RCC 7860 (cell line): ENCODE measurements at places on chromosomes 3 and 15.
A peak's percentile ranks its signal among the peaks of the same experiment; 100 is the strongest.

- DNase-seq = no peak
Observed at GRCh38 chr15:86203462-86203861, 123.8 kb downstream of the AGBL1 start.

DNA sequence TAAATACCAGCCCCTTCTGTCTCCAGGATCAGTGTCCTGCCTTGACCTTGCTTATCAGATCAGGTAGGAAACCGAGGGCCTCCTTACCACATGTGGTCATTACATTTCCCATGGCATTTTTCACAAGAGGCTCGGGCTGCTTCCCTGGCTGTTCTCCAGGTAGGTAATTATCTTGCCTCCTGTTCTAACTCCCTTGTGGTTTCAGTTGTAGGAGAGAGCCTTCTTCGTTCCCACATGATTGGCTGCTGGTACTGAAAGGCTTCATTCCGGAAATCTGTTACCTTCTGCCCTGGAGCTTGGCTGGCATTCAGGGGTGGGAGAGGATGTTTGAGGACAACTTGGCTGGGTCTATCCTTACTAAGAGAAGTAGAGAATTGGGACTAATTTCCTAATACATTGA lies 46.8 kb upstream of the RORA start:
- no peak for DNase-seq

GRCh38 chr15:55859681-55860080 lies 116.7 kb upstream of the PRTG start:
- DNase-seq = no peak

GRCh38 chr3:42708611-42709151 lies 6.1 kb upstream of the HHATL start:
- no peak for DNase-seq

DNA sequence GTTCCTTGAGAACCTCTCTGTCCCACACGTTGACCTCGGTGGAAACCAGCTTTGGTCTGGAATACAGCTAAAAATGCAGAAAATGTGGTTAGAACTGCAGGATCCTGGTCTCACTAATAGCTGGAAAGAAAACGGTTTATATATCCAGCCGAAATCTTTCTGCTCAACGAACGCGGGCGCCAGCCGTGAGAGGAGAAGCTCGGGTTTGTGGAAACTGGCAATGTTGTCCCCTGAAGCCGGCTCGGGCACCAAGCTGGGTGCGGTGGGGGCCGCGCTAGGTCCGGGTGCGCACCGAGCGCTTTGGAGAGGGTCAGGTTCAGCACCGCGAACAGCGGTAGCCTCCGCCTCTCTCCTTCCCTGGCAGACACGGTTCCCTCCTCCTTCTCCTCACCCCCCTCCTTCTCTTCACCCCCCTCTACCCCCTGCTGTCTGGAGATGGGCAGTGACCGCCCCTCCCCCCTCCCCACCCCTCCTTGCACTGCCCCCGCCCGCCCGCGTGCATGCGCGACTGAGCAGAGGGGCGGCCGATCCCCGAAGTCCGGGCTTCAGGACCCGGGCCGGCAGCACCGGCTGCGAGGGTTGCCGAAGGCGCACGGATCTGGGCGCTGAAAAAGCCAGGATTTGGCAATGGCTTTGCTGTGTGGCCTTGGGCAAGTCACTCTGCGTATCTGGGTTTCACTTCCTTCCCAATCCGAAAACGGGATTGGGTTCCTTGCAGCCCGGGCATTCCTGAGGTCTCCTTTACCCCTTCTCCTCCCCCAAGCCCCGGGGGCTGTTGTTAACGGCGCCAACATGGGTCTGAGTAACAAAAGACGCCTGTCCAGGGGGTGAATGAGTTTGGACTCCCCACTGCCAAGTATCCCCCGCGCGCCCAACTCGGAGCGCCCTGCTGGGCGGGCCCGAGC lies at the start of gene SKOR1:
SKOR1 (plus strand) TSS at position 534 of the 905 bp plus-strand sequence; CDS start at position 628, 94 bp downstream.
- DNase-seq = no peak

DNA sequence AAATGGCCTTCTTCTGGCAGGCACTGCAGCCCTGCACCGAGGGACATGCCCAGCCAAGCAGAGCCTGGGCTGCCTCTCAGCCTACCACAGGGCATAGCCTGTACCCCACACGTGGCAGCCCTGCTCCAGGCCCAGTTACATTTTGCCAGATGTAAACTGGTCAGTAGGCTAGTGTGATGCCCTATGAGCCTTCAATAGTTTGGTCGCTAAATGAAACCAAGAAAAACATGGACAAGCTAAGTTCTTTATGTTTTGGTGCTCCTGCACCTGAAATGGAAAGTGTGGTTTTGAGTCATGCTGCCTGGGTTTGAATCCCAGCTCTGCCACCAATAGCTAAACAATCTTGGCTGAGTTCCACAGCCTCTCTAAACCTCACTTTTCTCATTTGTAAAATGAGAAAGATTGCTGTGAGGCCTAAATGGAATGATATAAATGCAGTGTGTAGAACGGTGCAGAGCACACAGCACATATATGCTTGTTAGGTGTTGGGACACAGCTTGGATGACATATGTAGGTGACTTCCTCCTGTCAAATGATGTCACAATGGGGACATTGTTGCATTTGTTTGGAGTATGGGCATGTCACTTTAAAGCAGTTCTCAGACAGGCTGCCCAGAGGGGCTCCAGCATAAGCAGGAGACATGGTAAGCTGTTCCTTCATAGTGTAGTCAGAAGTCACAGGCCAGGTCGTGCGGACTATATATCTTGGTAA lies 57.4 kb downstream of the ZBTB38 start:
- DNase-seq = no peak

GRCh38 chr3:134074790-134075567 lies 45.3 kb upstream of the SLCO2A1 start:
- no peak for DNase-seq

GRCh38 chr3:123053107-123053506 lies 13.7 kb upstream of the PDIA5 start:
- no peak for DNase-seq

GRCh38 chr3:40843851-40844548 lies 319.2 kb downstream of the ZNF621 start:
- DNase-seq = no peak

DNA sequence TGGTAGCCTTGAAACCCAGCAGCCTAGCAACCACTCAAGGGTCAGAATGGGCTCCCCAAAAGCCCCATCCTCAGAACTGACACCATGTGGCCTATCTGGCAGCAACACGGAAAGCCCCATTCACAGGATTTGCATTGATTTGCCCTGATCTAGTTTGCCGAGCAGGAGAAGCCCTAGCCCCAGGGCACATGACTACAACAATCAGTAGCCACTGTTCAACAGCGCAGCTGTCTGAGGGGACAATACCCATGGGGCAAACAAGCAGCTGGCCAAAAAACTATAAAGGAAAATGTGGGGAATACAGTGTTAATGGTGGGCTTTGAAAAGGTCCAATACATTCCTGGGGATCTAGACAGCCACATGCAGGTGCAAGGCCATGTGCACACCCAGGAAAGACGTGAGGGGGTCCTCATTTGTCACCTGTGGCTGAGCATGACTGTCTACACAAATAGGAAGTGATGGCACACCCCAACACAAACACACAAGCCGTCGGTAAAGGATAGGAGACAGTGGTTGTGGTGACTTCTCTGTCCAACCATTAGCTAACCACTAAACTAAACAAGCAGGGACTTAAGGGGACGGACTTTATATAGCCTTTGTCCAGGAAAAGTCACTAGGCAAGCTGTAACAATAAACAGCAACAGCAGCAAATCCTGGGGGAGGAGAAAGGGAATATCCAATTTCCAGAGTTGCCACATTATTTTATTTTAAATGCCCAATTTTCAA lies 113.7 kb downstream of the LRIG1 start:
- DNase-seq = no peak

DNA sequence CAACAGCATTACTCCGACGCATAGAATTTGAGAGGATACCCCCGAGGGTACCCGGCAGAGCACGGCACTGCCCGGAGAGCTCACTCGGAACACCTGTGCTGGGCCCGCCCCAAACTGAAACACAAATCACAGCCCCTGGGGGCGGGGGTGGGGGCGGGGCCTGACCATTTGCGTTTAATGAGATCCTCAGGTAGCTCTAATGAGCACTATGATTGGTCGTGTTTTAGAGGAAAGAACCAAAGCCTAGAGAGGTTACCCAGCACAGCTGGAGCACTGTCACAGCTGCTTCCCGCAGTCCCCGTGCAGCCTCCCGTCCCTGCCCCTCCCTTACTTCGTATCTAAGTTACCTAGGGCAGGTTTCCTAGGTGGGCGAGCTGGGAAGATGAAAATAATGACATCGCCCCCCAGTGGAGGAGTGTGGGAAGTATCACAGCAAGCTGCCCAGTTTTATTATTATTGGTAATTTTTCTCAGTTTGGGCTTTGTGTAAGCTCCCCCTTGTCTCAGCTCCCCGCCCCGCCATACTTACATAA lies 187.1 kb downstream of the PDE8A start:
- no peak for DNase-seq

DNA sequence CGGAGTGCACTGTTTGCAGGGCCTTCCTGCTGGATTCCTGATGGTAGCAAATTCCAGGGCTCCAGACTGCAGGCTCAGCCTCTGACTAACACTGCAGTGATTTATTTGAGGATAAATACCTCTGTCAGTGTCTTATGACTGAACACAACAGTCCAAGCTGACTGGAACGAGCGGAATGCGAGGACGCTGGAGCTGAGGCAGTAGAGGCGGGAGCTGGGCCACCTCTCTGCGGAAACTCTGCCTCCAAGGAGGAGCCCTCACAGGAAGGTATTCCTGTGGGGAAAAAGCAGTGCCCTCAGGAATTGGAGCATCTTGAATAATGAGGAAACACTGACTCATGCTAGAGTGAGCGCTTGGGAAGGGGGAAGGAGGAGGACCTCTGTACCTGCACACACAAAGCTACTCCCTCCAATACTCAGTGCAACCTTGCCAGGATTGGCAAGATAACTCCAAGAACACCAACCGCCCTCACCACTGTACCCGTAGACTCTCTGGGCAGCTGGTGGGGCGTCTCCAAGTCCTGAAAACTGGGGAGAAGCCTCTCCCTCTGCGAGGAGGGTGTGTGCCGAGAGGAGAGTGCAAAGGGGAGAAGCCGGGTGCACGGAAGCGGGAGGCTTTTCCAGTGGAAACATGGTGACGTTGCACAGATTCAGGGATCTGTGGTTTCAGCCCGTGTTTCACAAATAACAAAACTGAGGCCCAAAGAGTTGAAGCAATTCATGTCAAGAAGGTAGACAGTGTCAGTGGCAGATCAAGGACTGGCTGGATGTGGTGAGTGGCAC lies 43.0 kb downstream of the VGLL4 start:
- DNase-seq = peak; percentile 97

DNA sequence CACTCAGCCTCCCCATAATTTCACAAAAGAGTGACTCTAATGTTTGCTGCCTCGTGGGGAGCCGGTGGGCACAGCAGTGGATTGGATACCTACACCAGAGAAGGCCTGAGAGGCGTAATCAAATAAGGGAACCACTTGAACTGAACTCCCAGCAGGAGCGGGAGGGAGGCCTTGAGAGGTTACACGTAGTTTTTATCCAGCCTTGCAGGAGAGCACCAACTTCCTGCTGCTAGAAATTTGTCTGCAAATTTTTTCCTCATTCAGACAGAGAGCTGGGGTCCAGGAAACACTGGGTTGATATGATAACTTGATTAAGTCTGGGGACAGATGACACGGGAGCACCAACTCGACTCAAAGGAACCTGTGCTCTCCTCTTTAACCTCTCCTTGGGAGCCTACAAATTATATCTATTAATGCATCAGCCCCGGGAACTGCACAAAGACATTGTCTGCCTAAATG lies 69.8 kb downstream of the HES1 start:
- no peak for DNase-seq

GRCh38 chr3:35708394-35709271 lies 69.3 kb downstream of the ARPP21 start:
- no peak for DNase-seq

- DNase-seq = no peak
Observed at GRCh38 chr3:52291508-52292181, 4.0 kb downstream of the GLYCTK start.

- no peak for DNase-seq
Observed at GRCh38 chr15:98643115-98643514, 5.2 kb upstream of the IGF1R start.

- DNase-seq = no peak
Observed at GRCh38 chr3:122081543-122082247, 26.5 kb downstream of the CD86 start.
